Stimulated activated CD8-positive, alpha-beta memory T cell treated with anti-CD3 and anti-CD28 coated beads, Interleukin-4, amount 100 ng/mL, for 1 hour (primary cell): ENCODE measurements at places on chromosomes 7 and 10.

DNA sequence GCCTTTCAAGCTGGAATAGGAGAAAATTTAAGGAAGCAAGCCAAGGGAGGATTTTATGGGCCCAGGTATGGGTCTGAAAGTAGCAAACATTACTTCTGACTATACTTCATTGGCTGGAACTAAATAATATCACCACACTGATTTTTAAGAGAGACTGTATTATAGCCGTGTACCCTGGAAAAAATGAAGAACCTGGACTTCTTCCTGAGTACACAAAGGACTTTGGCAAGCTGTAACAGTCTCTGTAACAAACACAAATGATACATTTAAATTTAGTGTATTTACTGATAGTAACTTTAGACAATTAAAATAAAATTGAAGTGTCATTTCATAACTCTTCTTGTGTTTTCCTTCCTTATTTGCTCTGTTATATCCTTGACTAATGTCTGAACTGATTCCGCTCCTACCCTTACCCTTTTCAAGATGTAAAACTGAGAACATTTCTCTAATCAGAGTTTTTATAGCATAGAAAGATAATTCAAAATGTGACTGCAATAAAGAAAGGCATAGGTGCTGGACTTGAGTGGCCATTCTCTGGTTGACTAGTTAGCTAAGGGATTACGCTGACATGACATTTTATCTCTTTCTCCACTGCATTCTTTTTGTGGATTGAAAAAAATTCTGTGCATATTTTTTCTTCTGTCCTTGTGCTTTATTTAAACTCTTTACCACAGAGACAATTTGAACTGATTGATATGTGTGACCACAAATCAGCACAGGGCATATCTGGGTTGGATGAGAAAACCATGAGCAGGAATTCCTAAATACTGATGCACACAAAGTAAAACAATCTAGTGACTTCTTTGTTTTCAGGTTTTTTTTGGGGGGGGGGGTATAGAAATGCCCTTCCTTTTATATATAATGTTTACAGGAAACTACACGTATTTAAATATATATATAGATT is 349.7 kb downstream of the MDFIC start:
- no peak for DNase-seq

- DNase-seq: no peak
Measured at GRCh38 chr10:107728807-107729206, 564.3 kb upstream of the SORCS1 start.

DNA sequence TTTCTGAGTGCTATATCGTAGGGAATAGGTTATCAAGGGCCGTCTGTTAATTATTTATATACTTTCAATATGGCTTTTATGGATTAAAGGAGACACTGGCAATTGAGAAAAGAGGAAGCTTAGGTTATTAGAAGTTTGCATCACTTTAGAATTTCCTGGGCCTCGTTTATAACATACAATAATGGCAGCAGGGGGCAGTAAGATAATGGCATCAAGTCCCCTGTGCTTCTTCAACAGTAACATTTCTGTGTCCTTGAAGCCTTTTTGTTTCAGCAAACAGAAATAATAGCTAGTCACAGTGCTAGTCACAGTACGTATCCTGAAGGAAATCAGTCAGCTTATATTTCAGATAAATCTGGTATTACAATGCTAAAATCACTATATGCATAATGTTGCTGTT is 41.9 kb downstream of the SPAM1 start:
- DNase-seq: no peak

DNA sequence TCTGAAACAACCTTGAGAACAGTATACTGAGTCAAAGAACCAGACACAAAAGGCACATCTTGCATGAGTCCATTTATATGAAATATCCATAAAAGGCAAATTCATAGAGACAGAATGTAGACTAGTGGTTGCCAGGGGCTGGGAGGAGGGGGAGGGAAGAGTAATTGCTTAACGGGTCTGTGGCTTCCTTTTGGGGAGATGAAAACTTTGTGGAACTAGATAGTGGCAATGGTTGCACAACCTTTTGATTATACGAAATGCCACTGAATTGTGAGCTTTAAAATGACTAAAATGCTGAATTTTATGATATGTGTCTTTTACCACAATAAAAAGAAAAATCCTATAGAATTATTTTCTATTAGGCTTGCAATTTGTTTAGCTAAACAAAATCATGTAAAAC is 16.8 kb downstream of the ADRB1 start:
- DNase-seq: no peak

GRCh38 chr7:116138202-116138801 is 72.0 kb upstream of the TES start:
- DNase-seq: no peak

DNA sequence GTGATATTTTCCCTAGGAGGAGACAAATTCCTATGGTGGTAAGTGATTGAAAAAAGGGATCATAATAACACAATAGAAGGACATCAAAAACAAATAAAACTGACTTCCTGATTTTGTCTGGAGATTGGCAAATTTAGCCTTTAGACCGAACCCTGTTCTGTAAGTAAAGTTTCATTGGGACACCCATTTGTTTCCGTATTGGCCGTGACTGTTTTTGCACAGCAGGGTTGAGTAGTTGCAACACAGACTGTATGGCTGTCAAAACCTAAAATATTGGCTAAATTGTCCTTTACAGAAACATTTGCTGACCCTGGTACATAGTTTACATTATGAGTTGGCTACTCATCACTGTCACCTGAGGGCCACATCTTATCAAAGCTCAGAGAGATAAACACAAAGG is 168.6 kb downstream of the PRKCQ start:
- no peak for DNase-seq

- no peak for DNase-seq
Measured at GRCh38 chr10:93541402-93542357, 24.8 kb upstream of the FFAR4 start.

DNA sequence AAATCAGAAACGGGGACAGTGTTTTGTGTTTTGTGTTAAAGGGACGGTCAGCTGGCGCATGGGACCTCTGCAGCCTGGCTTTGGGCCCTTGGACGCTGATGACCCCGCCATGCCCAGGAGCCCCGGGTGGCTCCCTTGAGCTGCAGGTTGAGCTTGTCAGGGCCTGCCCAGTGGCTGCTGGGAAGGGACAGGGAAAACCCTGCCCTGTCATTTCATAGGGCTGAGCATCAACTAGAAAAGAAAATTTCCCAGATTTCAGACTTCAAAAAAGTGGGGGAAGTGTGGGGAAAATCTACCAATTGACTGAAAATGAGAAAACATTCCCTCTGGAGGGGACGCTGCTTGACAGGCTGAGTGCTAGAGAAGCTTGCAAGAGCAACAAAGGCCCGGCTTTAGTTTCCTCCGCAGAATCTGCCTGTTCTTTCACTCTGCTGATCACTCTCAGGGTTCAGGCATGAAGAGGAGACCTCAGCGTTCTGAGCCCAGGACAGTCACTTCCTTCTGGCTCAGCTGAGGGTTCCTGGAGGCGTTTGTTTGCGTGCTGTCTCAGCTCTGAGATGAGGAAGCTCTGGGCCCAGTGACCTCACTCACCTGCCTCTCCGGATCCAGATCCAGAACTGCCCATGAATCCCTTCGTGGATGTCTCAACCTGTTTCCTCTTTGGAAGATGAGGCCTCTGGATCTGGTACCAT is 18.6 kb upstream of the DNAJB6 start:
- no peak for DNase-seq

DNA sequence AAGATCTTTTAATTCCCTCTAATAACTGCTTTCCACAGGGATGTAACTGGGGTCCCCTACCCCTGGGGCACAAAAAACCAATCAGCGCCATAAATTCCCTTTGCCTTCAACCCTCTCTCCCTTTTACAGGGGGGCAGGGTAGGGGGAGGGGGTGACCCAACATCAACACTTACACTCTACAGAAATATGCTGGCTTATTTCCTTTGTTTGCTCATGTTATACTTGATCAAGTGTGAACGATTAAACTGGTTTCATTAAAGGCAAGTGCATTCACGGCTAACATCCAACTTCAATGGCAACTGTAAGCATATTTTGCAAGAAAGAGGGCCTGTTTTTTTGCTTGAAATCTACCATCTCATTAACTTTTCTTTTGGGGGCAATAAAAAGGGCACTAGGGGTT is 2.9 kb downstream of the CTBP2 start:
- no peak for DNase-seq

DNA sequence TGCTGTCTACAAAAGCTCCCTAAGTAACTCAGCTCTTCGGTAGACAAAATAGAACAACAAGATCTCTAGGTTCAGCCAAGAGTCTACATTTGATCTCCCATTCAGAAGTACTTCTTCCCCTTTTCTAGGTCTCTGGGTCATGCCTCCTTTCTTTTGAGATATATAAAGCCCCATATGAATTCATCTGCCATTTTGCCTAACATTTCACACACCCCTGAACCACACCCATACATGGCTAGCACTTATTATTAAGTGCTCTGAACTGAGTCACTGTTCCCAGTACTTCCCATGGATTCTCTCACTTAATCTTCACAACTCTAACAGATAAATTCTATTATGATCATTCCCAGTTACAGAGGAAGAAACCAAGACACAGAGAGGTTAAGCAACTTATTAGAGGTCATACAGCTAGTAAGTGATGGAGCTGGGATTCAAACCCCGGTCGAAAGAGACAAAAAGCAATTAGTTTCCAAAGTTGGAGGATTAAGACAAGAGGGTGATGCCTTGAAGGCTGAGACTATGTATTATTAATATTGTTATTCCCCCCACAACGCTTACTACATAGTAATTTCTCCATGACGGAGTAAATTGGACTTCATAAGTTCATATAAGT is 17.3 kb downstream of the MYOF start:
- DNase-seq: no peak

- no peak for DNase-seq
Measured at GRCh38 chr10:31188792-31189406, 130.1 kb upstream of the ZEB1 start.

GRCh38 chr7:17406738-17407137 is 108.3 kb downstream of the AHR start:
- no peak for DNase-seq

DNA sequence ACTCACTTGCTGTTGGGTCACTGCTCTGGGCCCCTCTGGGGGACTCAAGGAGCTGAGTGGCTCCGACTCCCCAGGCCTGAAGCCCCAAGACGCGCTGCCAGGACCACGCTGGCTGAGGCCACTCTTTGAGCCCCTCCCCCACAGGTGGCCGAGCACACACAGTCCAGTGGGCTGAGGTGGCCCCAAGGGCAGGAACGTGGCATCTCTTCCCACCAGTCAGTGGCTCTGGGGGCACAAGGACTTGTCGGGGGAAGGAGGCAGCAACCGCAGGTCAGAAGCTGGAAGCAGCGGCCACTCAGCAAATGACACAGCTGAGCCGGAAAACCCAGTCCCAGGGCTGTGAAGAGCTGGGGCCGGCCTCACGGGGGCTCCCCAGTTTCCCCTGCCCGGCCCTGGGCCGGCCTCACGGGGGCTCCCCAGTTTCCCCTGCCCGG is 24.1 kb downstream of the GRIFIN start:
- DNase-seq: no peak

DNA sequence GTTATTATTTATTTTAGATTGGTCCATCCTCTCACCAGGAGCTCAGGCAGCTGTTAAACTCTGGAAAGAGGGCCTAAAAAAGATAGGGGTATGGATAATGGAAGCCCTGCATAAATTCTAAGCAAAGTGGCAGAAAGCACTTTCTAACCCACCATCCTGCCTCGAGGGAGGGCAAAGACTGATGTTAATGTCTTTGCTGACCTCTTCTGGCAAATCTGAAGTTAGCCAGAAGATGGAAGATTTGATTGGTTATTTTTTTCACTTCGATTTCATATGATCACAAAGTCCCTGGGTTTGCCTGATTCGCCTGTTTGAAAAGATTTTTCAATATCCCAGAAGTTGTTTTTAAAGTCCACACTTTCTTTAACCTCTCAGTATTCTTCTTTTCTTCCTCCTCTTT is 24.8 kb downstream of the OR9A2 start:
- no peak for DNase-seq

DNA sequence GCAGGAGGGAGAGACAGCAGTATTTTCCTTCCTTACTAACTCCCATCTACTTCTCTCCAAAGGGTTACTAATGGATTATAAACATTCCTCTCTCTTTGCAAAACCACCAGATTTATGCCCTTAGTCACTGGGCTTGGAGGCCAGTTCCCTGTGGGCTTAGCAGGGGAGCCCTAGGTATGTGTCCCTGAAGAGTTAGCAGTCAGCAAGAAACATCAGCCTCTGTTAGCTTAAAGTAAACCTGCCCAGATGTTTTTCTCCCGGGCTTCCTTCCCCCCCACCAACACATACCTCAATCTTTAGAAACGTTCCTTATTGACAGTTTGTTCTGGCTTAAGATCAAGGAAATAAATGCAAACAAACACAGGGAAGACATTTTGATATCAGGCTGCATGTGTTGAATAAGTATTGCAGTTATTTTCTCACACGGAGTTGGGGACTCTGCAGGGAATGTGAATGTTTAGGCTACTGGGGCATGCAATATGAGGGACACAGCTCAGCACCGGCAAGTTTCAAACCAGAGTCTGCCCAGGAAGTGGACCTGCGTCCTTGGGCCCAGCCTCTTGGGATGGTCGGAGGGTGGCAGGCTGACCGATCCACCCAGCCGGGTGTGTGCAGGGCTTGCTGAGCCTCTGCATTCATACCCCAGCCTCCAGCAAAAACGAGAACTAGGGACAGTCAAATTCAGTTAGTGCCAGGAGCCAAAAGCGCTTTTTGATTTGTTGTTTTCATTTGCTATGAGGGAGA is 252.0 kb upstream of the GRB10 start:
- no peak for DNase-seq

DNA sequence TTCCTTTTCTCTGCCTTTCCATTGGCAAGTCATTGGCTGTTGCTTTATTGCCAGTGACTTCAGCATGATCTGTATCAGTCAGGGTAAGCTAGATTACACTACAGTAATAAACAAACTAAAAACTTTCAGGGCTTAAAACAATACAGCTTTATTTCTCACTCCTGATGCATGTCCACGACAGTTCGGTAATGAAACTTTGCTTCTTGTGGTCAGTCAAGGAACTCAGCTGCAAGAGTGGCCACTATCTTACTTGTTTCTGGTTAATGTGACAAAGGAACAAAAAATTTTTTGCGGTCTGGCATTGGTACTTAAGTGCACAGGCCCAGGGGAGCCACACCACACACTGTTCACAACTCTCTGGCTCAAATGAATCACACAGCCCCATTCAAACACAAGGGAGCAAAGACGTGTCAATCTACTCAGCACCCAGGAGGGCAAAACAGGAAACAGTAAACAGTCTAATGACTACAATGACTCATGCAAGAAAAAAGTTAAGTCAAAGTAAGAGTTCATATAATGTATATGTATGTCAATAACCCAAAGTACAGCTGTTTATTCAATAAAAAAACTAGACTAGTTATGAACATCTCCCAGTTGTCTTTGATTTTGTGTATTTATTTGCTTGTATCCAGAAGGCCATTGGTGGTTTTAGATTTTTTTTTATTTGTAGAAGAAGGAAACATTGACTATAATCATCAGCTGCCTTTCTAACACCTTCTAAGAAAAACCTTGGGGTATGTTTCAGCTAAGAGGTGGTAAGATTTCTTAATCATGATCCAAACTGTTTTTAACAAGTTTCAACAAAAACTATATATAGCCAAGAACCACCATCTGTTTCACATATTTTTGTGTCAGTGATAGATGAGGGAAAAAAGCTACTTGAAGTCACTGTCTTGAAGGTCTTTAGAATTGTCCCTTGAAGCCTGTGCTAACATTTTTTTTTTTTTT is 134.4 kb upstream of the FAM3C start:
- peak; percentile 21 for DNase-seq
